Activated T-cell treated with anti-CD3 and anti-CD28 coated beads, Interleukin-2, amount 50 U/mL, for 4 hours (primary cell): ENCODE measurements at places on chromosomes 11 and 22. TPM values are rescaled to one million over a fixed set of nuclear protein-coding genes. Genes with fewer than 3 reads are reported as not detected.

DNA sequence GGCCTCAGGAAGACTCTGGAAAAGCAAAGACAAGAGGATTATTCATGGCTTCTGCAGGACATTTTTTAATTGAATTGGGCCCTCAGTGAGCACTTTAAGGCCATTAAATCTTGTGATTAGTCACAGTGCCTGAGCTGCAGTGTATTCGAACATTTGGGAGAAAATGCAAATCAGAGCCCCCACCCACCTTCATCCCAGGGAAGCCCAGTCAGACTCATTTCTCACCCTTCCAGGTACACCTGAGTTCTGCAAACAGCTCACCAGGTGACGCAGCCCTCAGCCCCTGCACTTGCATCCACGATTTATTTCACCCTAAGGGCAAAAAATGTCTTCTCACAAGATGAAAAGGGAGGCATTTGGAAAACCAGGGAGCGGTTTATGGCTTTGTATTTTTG lies 128.7 kb downstream of the MPPED1 start:
- no peak for DNase-seq

DNA sequence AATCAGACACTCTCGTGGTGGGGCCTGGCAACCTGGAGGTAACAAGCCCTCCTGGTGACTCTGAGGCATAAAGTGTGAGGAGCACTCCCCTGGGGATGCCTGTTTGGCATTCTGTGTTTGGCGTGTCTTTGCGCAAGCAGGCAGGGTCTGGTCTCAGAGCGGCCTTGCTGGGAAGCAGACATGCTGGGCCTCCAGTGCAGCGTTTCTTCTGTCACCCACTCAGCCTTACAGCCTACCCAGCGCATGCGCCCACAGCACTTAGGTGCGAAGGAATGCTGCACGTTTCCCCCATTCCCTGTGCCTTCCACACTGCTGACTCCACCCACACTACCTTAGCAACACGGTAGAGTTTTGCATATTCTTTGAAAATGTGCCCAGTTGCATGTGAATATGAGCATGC lies 7.4 kb upstream of the CXCR5 start:
- DNase-seq = no peak

GRCh38 chr22:44855855-44856254 lies 103.5 kb downstream of the ARHGAP8 start:
- no peak for DNase-seq

GRCh38 chr11:93392867-93393266 lies 62.3 kb downstream of the DEUP1 start:
- DNase-seq = no peak

Gene EFCAB6
- 0.24 TPM for total RNA-seq

Gene RFPL2
- total RNA-seq = not detected

- DNase-seq = no peak
These were observed 168.9 kb downstream of the MIAT start for GRCh38 chr22:26825960-26826935.

GRCh38 chr11:122004446-122004845 lies 111.6 kb downstream of the BLID start:
- DNase-seq = no peak

Gene GGT5
- 0.11 TPM for total RNA-seq

DNA sequence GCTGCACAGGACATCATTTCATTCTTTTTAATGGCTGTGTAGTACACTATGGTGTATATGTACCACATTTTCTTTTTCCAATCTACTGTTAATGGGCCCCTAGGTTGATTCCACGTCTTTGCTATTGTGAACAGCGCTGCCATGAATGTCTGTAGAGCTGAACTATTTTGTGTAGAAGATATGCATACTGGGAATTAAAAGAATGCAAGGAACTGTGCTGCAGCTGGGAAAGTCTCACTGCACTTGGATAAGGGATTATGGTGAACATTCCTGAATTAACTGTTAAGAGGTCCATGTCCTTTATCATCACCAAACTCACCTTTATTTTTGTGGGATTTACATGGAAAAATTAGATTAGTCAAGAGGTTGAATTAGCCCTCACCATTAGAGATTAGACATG lies 224.7 kb downstream of the SNX19 start:
- no peak for DNase-seq

DNA sequence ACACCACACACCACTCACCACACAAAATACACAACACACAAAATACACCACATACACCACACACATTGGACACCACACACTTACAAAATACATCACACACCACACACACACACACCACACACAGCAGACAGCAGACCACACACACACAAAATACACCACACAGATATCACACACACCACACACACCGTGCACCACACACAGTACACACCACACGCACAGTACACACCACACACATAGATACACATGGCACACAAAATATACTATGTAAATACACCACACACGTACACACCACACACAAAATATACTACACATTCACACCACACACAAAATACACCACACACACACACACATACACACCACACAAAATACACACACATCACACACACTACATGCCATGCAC lies 1243.5 kb downstream of the BRD1 start:
- DNase-seq = no peak

DNA sequence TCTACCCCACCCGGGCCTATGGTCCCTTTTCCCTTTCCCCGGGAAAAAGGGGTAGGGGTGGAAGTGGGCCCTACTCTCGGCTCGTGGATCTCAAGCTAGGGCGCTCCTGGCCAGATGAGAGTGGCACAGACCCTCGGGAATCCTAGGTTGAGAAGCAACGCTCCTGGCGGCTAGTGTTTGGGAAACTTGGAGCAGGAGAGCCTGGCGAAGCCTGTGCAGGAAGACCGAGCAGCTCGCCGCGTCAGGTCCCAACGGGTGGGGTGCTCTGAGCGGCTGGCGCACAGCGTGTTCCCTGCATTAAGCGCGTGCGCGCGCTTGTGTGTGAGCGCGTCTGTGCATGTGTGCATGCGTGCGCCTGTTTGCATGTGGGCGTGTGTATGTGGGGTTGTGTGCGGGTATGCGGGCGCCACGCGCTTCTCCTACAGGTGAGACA lies 7.1 kb upstream of the FLI1 start:
- peak; percentile 57 for DNase-seq

Gene PNPLA3
- total RNA-seq = 0.30 TPM

- DNase-seq = no peak
These were observed 45.0 kb downstream of the DLG2 start for GRCh38 chr11:85582111-85582510.

Gene AMPD3
- 11.2 TPM for total RNA-seq

DNA sequence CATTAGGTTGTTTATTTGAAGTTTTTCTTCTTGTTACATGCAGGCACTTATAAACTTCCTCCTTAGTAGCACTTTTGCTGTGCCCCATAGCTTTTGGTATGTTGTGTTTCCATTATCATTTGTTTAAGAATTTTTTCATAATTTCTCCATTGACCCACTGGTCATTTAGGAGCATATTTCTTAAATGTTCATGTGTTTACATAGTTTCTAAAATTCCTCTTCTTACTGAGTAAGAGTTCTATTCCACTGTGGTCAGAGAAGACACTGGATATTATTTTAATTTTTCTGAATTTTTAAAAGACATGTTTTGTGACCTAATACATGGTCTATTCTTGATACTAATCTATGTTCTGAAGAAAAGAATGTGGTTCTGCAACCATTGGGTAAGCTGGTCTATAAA lies 333.0 kb downstream of the DDX10 start:
- DNase-seq = no peak

Gene TMEM45B
- total RNA-seq = 0.48 TPM

- DNase-seq = no peak
These were observed 20.6 kb upstream of the TMEM218 start for GRCh38 chr11:125132071-125132470.

Gene EMID1
- 0.22 TPM for total RNA-seq

Gene PKDREJ
- not detected for total RNA-seq
